ENCODE measurements at places on chromosomes 5 and 9.

DNA sequence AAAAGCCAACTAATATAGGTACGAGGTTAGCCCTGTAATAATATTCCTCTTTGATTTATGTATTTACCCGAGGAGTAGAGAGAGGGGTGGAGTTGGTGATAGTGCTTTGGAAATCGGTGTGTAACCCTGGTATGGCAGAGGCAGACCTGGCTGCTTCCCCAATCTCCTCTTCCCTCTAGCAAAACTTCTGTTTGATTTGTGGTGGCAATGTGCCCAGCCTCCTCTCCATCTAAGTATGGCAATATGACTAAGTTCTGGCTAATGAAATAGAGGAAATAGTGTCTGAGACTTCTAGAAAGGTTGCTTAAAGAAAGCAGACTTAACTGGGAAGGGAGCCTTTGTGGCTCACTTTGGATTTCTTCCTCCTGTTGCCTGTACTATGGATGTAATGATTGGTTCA lies 491.1 kb downstream of the ENC1 start:
- DNase-seq: no peak

- no peak for DNase-seq
Observed at GRCh38 chr5:23367874-23368273, 139.5 kb upstream of the PRDM9 start.

DNA sequence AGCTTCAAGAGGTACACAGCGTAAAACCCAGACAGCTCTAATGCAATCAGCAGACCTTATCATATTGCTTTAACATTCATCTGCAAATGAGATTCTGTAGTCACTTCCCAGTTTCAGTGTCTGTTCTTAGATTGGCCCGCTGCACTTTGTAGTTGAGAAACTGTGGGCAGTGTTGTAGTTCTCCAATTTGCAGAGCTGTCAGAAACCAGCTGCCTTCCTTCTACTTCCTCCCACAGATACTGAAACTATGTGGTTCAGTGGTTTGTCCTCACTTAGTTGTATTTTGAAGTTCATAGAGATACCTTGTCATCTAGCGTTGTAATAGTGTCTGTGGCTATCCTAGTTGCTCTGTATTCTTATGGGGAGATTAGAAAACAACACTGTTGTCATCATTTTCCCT lies 39.6 kb upstream of the TRIM36 start:
- DNase-seq: peak; percentile 63

DNA sequence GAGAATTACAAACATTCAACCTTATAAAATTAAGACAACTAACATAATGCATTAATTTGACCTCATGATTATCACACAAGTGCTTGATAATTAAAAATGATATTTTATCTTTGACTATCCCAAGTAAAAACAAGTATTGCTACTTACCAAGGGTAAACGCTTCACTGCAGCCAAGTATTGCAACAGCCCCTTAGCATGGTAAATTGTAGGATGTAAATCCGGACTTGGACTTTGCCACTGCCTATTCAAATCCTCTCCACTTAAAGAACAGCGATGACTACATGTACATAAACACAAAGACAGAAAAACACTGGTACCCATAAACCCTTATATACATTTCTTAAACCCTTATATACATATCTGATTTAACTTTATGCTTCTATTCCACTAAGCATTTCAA lies 155.1 kb downstream of the AGTPBP1 start:
- no peak for DNase-seq

- DNase-seq: no peak
Observed at GRCh38 chr9:79021084-79021483, 550.7 kb upstream of the TLE4 start.

GRCh38 chr9:15158064-15158463 lies 149.0 kb downstream of the TTC39B start:
- no peak for DNase-seq

DNA sequence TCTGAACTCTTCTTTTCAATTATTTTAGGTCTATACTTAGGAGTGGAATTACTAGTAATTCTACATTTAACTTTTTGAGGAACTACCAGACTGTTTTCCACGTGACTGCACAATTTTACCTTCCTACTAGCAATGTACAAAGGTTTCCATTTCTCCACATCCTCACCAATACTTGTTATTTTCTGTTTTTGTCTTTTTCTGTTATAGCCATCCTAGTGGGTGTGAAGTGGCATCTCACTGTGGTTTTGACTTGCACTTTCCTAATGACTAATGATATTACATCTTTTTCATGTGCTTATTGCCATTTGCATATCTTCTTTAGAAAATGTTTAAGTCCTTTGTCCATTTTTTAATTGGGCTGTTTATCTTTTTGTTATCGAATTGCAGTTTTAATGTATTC lies 136.9 kb upstream of the EGFLAM start:
- no peak for DNase-seq

DNA sequence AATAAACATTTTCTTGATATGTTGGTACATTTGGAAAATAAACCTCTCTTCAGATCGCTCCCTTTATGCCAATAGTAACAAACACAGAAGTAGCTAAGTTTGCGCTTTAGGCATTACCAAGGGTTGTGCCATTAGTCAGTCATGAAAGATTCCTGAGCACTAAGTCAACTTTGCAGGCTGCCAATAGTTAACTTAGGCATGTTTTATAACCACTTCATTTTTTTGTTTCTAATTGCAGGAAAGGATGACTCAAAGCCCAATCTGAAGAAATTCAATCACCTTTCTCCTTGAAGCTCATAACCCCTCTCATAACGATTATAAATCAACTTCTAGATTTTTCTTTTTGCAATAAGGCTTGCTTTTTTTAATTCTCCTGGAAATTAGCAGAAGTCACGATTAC lies 517.0 kb downstream of the AGTPBP1 start:
- no peak for DNase-seq

DNA sequence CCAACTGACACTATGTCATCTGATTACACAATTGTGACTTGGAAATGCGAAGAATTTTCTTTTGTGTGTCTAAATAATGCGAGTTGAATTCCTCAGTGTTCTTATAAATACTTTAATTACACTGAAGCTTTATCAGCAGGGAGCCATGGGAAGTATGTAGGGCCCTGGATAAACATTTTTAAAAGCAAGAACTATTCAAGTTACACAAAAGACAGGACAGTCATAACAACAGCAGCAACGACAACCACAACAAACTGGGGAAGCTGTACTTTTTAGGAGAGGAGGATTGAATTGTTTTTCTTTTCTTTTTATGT lies 250.3 kb upstream of the ZNF608 start:
- DNase-seq: no peak

- peak; percentile 11 for DNase-seq
Observed at GRCh38 chr5:43482490-43483297, 971 bp downstream of the TMEM267 start.

DNA sequence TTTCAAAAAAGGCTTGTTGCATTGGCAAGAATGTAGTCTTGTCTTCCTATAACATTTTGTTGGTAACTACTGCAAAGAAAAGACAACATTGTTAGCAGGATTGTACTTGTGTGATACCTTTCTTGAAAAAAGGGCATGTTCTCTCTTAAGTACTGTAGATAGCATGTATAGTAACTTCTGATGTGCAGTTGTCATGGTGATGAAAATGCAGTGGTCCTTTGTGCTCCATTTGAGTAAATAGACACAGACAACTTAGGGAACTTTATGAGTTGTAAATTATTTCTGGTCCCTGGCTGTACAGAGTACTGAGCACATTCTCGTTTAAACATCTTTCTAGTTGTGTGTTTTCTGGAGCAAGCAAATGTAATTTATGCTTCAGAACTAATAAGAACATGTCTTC lies 103.3 kb downstream of the CD180 start:
- DNase-seq: peak; percentile 35

GRCh38 chr5:54480296-54480695 lies 24.8 kb downstream of the HSPB3 start:
- peak; percentile 62 for DNase-seq

DNA sequence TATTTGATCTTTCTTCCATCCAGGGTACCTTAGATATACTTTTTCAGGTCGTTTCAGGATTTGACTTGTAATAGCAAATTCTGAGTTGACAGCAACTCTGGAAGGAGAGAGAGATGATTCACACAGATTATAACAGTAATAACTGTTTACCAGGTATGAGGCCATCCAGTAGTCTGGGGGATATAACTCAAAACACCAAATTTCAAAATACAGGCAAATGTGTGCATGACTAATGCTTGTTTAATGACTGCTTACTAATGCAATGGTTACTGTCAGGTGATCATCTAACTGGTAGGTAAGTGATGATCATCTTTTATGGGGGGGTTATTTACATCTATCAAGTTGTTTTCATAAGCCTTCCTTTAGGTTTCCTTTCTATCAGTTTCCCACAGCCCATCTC lies 412.3 kb downstream of the MAT2B start:
- no peak for DNase-seq

DNA sequence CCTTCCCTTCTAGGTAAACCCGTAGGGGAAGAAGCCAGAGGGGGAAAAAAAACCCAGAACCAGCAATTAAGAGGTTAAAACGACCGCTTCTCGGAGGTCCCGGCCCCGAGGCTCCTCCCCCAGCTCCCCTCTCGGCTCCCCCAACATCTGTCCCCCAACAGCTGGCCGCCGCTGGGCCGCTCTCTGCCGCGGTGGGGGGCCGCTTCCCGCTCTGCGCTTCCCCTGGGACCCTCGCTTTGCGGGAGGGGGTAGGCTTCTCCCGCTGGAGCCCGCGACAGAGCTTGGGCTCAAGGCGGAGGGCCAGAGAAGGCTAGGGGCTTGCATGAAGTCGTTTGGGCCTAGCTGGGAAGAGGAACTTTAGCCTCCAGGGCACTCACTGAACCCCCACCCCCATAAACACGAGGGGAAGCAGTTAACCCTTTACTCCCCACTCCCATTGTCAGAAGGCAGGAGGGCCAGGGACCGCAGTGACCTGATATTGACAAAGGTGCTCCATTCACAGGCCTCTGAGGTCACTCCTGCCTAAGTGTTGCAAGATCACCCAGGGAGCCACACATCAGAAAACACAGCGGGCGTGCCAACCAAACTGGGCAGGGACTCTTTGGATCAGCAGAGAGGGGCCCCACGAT lies 7.5 kb downstream of the LHX6 start:
- DNase-seq: peak; percentile 47

- peak; percentile 31 for DNase-seq
Observed at GRCh38 chr5:15995341-15996052, 184.1 kb downstream of the MARCHF11 start.

- no peak for DNase-seq
Observed at GRCh38 chr5:35282810-35283209, 52.5 kb upstream of the PRLR start.

GRCh38 chr5:87190687-87191086 lies 77.0 kb upstream of the RASA1 start:
- no peak for DNase-seq

DNA sequence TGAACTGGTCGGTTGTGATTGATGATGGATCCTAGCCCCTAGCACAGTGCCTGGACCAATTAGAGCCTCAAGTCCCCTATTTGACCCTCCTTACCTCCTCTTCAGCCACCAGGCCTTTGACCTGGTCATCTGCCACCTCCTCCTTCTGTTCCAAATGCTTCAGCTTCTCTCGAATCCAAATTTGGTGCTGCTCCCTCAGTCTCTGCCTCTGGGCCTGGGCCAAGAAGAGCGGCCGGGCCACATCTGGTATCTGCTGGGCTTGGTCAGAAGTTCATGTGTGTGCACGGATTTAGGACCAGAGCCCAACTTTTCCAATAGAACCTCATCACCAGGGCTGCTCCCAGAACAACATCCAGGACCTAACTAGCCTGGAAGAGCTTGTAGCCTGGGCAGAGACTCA lies 6.5 kb downstream of the SLC35A4 start:
- no peak for DNase-seq

GRCh38 chr9:71638627-71639026 lies 129.7 kb downstream of the CEMIP2 start:
- DNase-seq: peak; percentile 83

DNA sequence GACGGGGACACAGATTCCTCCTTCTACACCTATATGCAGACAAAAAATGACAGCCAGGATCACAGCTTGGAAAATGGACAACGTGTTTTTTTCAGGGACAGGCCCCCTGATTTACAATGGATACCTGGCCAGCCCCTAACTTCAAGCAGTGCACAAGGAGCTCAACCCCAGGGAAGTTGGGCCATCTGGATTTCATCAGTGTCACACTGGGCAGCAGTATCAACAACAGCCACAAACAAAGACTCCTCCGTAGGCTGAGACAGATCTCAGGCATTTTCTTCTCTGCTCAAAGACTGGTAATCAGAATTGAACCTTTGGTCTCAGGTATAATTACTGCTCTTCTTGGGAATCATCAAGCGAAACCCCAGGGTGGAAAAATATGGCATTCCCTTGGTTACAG lies 374.0 kb downstream of the ZNF608 start:
- no peak for DNase-seq

DNA sequence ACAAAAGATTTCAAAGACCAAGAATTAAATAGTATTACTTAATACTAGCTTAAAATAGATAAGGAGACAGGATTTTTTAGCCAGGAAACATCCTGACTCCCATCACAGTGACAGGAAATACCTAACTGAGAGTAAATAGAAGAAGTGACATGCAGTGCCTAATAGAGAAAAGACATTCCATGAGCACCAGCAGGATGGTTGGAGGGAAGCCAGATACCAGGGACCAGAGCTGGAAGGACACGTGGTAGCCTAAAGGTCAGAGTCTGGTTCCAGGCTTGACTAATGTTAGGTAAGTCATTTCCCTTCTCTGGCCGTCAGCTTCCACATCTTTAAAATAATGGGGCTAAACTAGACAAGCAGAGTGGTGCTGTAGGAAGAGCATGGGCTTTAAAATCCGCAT lies 41.6 kb downstream of the CDK5RAP2 start:
- DNase-seq: no peak

- no peak for DNase-seq
Observed at GRCh38 chr5:176612855-176613254, 2.9 kb upstream of the GPRIN1 start.

- no peak for DNase-seq
Observed at GRCh38 chr9:6413365-6414246, 607 bp downstream of the UHRF2 start.

DNA sequence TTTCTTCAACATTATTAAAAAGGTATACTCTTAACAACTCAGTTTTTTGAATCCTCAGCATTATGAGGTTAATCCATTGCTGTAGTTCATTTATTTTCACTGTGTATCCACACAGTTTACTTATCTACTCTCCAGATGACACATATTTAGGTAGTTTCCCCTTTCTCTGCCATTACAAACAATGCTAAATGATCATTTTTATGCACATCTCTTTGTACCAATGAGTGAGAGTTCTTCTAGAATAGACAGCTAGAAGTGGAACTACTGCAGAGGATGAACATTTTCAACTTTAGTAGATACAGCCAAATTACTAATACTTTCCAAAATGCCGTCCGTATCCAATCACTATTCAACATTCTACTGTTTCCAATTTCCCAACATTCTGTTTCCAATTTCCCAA lies 11.5 kb downstream of the AFF4 start:
- no peak for DNase-seq

GRCh38 chr5:40955313-40955712 lies 46.0 kb downstream of the C7 start:
- DNase-seq: no peak

DNA sequence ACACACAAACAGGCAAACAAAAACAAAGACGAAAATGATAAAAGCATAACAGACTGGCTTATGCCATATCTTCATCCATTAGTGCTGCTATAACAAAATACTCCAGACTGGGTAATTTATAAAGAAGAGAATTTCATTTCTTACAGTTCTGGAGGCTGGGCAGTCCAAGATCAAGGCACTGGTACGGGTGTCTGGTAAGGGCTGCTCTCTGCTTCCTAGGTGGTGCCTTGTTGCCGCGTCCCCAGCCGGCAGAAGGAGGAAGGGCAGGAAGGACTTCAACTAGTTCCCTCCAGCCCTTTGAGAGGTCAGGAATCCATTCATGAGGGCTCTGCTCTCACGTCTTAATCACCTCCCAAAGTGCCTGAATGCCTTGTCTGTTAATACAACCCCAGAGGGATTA lies 122.6 kb downstream of the BOD1 start:
- no peak for DNase-seq
